ENCODE measurements at places on chromosomes 16 and 17.

DNA sequence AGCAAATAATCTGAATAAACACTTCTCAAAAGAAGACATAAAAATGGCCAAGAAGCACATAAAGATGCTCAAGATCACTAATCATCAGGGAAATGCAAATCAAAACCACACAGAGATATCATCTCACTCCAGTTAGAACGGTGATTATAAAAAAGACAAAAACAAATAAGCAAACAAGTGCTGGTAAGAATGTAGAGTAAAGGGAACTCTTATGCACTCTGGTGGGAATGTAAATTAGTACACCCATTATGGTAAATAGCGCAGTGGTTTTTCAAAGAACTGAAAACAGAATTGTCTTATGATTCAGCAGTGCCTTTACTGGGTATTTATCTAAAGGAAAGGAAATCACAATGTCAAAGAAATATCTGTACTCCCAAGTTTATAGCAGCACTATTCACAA, 343.2 kb downstream of the HAPSTR1 start:
- no peak for DNase-seq

- DNase-seq = no peak
These were observed 165.4 kb downstream of the AIPL1 start for GRCh38 chr17:6269478-6269877.

- DNase-seq = no peak
These were observed 188.3 kb downstream of the IRX3 start for GRCh38 chr16:54098247-54098646.

DNA sequence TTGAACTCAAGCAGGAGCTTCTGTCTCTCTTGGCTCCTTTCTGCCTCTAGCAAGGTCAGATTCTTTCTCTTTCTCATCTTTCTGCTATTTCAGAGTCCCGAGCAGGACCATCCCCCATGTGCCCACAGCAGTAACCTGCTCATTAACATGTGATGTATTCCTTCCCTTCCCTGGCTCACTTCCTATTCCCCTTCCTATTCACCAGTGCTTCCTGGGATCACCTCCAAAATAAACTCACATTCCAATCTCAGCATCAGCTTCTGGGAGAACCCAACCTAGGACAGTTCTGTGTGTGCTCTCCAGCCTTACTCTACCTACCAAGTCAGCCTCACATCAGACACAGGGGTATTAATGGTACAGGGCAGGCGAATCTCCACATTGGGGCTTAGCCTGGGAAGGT, 546.4 kb upstream of the SALL1 start:
- DNase-seq = no peak

DNA sequence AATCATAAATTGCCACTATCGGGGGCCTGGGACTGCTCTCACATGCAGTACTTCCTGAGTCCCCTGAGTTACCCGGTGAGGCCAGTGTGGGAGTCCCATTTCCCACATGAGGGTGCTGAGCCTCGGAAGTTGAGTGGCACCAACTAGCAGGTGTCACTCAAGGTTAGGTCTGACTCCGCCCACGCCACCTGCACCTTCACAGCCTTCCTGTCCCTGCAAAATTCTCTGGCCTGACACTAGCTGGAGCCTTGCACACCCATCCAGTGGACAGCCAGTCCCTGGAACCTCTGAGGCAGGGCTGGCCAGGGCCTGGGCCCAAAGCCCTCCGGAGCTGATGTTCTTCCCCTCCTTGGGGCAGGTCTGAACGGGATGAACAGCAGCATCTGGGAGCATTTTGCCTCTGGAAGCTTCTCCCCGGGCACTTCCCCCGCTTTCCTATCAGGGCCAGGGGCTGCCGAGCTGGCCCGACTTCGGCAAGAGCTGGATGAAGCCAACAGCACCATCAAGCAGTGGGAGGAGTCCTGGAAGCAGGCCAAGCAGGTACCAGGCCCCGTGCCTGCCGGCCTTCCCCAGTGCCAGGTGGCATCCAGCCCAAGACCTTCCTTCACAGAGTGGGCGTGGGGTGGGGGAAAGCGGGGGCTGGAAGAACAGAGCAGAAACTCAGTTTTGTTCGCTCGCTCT, 21.9 kb downstream of the UNC13D start:
- no peak for DNase-seq

GRCh38 chr16:68884401-68884800, 41.1 kb downstream of the TANGO6 start:
- DNase-seq = no peak

GRCh38 chr17:7005716-7006115, 6.7 kb upstream of the RNASEK start:
- no peak for DNase-seq

GRCh38 chr17:74864866-74865395, 5.2 kb upstream of the GRIN2C start:
- no peak for DNase-seq

DNA sequence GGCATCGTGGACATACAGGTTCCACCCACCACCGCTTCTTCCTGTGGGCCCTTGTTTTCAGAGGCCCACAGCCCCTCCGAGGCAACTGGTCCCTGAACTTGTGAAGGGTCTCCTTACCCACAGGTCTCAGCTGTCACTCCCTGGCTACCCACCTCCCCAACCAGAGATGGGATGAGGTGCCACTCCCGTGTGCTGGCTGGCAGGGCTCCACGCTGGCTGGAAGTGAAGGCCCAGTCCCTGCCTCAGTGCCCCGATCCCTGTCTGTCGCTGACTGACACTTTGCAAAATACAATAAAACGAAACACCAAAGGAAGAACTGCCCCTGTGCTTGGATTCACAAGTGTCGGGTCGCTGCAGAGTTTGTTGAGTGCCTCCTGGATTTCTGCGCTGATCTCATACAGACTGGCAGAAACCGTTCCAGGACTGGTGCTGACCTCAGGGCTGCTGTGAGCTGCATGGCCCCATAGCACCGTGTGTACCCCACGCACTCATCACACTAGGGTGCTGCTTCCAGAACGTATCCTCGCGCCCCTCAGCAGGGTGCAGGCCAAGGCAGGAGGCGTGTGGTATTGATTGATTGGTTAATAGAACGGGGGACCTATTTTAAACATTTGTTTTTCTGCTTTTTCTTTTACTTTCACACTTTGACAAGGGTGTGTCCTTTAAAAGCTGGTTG, 57.0 kb downstream of the PGS1 start:
- DNase-seq = no peak

DNA sequence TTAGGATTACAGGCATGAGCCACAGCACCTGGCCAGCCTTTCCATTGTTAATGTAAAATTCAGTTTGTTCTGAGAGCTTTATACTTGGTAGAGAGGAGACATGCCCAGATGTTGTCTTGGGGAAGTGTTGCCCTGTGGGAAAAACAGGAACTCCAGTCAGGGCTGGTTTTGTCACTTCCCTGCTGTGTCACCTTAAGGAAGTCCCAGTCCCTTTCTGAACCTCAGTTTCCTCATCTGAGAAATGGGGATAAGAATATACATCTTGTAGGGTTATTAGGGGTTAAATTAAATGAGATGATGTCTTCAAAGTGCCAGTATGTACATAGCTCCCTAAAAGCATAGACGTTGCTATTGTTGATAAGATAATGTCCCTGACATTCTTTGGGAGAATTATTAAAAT, 25.3 kb downstream of the CLEC16A start:
- no peak for DNase-seq

DNA sequence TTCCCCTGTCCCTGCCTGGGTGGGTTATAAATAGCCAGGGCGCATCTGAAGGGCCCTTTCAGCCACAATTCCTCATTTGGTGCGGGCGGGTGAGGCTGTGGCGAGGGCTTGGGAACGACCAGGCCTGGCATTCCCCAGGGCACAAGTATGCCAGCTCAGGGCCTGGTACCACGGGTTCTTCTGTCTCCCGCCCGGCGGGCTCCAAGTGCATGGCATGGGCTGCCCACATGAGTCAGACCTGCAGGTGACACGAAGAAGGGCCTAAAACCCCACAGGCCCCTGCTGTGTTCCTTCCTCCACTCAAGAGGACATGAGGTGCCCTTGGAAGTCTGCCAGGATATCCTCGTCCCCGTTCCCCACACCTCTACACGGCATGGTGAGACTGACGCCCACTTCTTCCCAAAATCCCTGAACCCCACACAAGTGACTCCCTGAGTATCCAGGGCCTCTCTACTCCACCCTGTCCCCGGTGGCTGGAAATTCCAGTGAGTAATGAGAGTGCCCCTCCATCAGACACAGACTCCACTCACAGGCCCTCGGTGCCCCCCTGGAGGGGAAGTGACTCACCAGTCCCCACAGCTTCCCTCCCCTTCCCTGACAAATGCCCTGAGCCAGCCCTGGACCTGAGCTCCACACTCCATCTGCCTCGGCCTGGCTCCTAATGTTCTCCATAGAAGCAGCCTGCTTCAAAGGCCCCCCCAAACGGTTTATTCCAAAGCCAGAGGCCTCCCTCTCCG, 68.8 kb downstream of the ABR start:
- DNase-seq = no peak

GRCh38 chr16:72989579-72990551, 58.1 kb downstream of the ZFHX3 start:
- DNase-seq = no peak

GRCh38 chr17:71412803-71413202, 708.0 kb upstream of the SOX9 start:
- no peak for DNase-seq

- DNase-seq = no peak
These were observed 18.3 kb downstream of the CIITA start for GRCh38 chr16:10895053-10895946.

Measured in NCI-H748 treated with DMSO at 0.1 percent for 48 hours (cell line).